Fibroblast of the conjunctiva (primary cell): ENCODE measurements at places on chromosomes 12 and 14.

- no peak for DNase-seq
These were observed 215.1 kb downstream of the ASCL1 start for GRCh38 chr12:103172447-103173112.

- no peak for DNase-seq
These were observed 182.4 kb upstream of the CCND2 start for GRCh38 chr12:4091016-4091743.

GRCh38 chr12:13147688-13148484, 44.4 kb upstream of the GSG1 start:
- no peak for DNase-seq

GRCh38 chr12:5969974-5970690, 25.1 kb upstream of the ANO2 start:
- no peak for DNase-seq

DNA sequence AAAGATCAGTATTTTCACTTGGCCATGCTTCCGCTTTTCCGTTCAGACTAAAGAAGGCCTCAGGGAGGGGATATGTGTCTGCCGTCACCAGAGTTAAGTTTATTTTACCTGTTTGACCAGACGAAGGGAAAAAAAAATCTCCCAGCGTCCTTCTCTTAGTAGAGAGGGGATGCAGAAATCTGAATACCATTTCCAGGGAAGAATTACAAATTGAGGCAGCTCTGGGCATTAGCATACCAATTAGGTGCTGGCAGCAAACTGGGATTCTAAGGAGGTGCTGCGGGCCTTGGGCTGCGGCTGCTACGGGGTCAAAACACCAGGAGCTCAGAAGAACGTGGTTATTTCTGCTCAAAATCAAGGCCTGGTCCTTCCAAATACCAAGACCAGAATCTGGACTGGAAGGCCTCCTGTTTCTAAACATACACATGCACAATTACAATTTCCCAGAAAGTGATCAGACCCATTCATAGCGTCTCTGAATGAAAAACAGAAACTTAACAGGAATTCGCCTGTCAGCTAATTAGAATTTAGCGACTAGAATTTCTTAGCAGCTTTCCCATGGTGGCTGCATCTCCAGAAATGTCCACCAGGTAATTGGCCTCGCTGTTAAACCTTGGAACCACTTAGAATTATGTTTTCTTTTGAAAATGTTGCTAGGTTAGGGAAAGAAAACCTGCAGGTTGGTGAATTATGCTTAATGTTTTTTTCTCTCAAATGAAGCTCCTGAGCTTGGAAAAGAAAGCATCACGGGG, 617.0 kb downstream of the VRK1 start:
- no peak for DNase-seq

- DNase-seq, result peak; percentile 32
These were observed 181.9 kb upstream of the ARHGAP5 start for GRCh38 chr14:31895206-31895605.

GRCh38 chr12:47268501-47269454, 189.0 kb upstream of the AMIGO2 start:
- no peak for DNase-seq

GRCh38 chr12:8449355-8449859, 6.4 kb upstream of the CLEC6A start:
- no peak for DNase-seq

DNA sequence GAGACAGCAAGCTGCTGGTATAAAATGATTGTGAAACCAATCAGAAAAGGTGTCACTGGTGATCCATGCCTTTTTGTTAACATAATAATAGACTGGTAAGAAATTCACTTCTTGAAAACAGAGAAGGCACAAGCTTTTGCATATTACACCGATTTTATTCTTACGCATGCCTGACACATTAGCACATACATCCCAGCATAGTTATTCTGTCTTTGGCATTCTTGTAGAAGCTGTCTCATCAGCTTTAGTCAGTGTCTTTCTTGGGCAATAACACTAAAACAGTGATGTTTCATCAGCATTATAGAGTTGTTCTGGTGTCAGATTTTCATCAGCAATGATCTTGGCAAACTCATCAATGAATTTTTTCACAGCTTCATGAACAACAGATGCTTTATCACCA, 283.4 kb upstream of the TMTC1 start:
- DNase-seq, result peak; percentile 20

DNA sequence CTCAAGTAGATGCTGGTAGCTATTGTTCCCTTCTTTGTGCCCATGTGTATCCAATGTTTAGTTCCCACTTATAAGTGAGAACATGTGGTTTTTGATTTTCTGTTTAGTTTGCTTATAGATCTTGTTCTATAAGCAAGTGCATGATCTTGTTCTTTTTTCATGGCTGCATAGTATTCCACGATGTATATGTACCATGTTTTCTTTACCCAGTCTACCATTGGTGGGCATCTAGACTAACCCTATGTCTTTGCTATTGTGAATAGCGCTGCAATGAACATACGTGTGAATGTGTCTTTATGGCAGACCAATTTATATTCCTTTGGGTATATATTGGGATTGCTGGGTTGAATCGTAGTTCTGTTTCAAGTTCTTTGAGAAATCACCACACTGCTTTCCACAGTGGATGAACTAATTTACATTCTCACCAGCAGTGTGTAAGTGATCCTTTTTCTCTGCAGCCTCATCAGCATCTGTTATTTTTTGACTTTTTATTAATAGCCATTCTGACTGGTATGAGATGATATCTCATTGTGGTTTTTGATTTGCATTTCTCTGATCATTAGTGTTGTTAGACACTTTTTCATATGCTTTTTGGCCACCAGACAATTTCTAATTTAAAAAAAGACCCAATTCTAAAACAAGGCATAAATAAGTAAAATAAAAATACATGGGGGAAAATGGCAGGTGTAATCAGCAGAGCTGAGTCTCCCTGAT, 50.6 kb downstream of the CPM start:
- DNase-seq, result no peak

DNA sequence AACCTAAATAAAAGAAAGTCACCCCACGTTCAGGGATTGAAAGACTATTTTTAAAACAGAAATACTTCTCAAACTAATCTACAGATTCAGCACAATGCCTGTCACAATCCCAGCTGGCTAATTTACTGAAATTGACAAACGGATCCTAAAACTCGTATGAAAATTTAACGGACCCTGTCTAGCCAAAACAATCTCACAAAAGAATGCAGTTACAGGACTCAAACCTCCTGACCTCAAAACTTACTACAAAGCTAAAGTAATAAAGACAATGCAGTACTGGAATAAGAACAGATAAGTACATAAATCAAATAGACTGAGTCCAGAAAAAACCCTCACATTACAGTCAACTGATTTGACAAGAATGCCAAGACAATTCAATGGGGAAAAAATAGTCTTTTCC, 48.8 kb downstream of the IPO8 start:
- no peak for DNase-seq

GRCh38 chr12:126389220-126389841, 1324.1 kb downstream of the AACS start:
- DNase-seq, result peak; percentile 75

- peak; percentile 41 for DNase-seq
These were observed at the start of gene C1QL4 for GRCh38 chr12:49336645-49337584. TSS of gene C1QL4 (minus strand) at chr12:49337188. CDS start at chr12:49336477, 711 bp downstream.
